ENCODE measurements at places on chromosomes 13 and 19. TPM values are rescaled to one million over a fixed set of nuclear protein-coding genes. Genes with fewer than 3 reads are reported as not detected.

The ZNF865 gene
- 5.8 TPM for total RNA-seq

The ZNF132 gene
- total RNA-seq = 3.9 TPM

The NLRP12 gene
- total RNA-seq = not detected

The CEACAM21 gene
- total RNA-seq = not detected

The KLF5 gene
- total RNA-seq = 2.1 TPM

The IZUMO2 gene
- total RNA-seq = not detected

The SIGLEC5 gene
- total RNA-seq = not detected

The GPR12 gene
- total RNA-seq = not detected

The YJEFN3 gene
- 0.18 TPM for total RNA-seq

The XPO4 gene
- 8.7 TPM for total RNA-seq

The SIGLEC14 gene
- not detected for total RNA-seq
